ENCODE measurements at places on chromosomes 4 and X.

DNA sequence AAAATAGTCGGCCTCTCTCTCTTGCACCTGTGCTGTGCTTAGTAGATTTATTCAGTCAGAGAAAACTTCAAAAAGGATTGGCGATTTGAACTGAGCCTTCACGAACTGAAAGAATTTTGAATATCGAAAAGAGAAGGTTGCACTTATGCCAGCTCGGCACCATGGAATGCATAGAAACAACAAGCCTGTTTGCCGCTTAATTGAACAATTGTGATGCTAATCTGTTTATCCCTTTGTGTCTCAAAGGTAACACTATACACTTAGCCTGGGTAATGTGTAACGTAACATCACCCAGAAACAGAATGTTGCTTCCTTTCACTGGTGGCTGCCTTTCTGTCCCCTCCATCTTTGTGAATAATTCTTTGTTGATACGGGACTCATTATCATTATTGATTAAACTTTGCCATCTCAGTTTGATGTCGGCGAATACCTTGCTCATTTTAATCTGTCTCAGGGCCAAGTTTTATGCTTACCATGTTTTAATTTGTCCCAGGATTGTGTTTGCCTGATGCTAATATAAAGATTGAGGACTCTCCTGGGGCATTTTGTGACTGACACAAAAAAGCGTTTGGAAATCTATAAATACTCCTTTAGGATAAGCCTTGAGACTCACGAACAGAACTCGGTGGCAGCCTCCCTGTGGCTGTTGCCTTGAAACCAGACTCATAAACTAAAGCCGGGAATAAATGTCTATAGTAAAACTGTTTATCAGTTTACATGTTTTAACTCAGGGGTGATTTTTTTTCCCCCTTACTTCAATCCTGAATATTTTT is 400.5 kb downstream of the RAPGEF2 start:
- DNase-seq, result no peak

- DNase-seq, result no peak
Observed at GRCh38 chr4:36439556-36439955, 158.1 kb downstream of the DTHD1 start.

GRCh38 chrX:155108427-155108826 is 37.1 kb downstream of the BRCC3 start:
- DNase-seq, result no peak

DNA sequence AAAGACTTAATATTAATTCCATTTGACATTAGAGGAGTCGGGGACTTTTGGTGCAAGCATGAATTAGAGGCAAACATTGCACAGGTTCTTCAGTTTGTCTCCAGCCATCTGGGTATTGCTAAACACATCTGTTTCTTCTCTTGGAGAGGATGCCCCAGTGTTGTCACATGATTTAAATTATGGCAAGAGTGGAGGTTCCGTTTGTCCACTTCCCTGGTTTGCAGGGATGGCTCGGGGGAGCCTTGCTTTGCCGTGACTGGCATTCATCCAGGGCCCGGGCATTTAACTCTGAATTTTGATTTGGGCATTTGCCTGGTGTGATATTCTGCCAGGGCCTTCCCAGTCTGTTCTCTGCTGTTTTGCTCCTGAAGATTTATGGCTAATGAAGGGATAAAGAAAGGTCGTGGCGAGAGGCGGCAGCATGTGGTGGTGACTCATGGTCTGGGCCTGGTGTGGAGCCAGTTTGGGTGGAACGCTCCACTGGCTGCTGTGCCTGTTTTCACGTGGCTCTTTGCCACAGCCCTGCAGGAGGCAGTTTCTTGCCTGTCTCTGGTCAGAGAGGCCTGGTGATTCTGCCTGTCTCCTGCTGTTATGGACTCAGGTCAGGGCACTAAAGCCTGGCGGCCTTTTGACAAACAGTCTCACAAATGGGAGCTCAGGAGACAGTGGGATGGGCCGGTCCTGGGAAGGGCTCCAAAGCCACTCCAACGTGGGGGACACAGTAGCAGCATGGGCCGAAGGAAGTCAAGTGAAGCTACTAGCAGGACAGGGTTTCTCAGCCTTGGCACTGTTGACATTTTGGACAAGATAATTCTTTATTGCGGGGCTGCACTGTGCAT is 99.4 kb upstream of the PGRMC2 start:
- DNase-seq, result peak; percentile 96

DNA sequence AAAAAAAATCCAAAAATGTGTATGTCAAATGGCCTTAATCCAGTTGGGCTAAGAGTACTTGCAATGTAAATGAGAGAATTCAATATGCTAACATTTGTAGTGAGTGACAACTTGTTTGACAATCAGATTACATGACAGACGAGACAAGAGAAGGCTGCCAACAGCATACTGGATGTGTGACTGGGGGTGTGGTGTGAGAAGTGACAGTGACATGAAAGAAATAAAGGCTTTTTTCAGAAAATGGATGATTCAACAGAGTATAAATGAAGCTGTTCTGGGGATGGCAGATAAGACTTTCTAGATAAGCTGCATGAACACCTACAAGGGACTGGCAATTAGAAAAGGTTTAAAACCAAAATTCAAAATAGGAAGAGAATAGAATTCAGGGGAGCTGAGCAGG is 143.4 kb downstream of the CENPC start:
- DNase-seq, result no peak

GRCh38 chrX:150365990-150366911 is 3.1 kb downstream of the MAMLD1 start:
- DNase-seq, result peak; percentile 51

DNA sequence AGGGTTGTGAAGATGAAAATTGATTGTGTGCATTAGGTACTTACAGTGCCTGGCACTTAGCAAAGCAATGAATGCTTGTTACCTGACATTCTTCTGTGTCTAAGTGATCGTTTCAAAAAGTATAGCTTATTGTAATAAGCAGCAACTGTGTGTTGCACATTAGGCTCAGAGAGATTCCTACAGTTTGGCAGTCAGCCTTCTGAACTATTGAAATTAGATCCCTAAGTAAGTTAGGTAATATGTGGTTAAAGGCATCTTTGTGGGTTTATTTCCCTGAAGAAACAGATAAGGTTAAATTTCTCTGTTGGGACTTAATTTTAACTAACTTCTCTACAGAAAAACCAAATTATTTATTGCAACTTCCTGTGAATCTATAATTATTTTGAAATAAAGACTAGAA is 93.4 kb downstream of the REPS2 start:
- DNase-seq, result peak; percentile 60

DNA sequence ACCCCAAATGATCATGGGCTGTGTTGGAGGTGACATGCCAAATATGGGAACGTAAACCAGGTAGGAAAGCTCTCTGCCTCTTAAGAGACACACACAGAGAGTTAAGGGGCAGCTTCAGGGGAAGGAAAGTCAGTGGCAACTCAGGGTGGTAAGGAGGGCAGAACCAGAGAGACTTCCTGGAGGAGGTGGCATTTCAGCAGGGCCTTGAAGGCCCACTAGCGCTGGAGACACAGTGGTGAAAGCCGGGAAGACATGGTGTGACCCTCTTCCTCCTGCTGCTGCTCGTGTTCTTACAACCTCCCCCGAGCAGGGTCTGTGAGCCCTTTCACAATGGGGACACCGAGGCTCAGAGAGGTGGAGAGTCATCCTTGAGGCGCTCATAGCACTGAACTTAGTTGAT is 68.2 kb downstream of the SORCS2 start:
- DNase-seq, result no peak

GRCh38 chr4:4762909-4763821 is 96.3 kb upstream of the MSX1 start:
- DNase-seq, result peak; percentile 59

DNA sequence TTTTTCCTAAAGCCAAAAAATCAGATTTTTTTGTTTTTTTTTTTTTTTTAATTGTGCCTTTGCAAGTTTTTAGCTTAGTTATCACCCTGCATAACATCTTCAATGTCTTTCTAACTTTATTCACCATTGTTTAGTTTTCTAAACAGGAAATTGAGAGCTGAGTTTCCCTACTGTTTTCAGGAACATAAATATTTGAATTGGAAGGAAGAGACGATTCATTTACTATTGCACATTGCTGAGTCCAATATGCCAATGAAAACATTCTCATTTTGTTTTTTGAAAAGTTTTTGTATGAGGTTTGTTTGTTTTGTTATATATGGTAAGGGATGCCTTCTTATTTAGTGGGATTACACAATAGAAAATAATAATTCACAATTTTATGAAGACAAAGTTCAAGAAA is 148.4 kb downstream of the ANKRD50 start:
- peak; percentile 13 for DNase-seq
